ENCODE measurements at places on chromosomes 16 and 17.
A peak's percentile ranks its signal among the peaks of the same experiment; 100 is the strongest.

DNA sequence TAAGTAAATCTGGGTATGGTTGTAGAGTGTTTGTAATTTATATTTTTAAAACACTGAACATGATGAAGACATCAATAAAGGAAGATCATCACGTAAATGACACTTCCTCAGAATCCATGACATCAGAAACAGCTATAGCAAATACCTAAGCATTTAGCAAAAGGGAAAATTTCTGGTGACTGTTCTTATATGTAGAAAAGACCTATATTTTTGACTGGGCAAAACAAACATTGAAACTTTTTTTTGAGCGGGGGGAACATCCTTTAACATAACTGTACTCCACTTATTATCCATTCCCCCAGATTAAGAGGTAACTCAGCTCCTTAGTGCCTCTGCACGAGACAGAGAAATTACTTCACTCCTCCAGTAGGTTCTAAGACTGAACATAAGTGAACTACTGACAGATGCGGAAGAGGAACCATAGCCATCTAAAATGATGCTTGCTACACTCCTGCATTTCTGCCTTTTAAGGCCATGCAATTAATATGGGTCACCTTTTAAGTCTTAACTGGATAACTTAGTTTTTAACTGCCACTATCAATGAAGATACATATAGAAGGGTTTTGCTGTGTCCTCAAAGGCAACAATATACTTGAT lies 9.4 kb downstream of the CRYBA1 start:
- DNase-seq, result no peak

GRCh38 chr17:71926746-71927398 lies 193.9 kb upstream of the SOX9 start:
- no peak for DNase-seq

DNA sequence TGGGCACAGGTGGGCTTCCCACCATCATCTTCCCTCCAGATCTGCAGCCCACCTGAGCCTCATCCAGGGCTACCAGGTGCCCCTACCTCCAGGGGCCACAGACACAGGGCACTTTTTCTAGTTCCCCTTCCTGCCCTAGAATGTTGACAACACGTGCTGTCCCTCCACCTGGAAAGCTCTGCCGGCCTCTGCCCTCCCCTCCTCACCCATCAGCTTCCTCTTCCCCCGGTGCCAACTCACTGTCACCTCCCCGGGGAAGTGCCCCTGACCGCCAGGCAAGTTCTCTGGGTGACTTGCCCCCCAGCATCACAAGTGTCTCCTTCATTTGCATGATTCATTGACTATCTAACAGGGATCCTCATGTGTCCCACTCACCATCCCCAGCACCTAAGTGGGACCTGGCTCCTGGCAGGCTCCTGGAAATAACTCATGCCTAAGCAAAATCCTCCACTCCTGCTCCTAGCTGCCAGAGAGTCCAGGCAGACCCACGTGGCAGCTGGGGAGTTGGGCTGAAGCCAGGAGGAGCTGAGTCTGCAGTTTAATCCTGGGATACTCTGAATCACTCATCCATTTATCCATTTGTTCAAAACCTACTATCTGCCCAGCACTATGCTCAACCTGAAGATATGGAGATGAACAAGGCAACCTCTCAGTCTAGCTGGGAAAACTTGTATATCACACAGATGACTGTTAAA lies 304.4 kb downstream of the FOXL1 start:
- peak; percentile 76 for DNase-seq

DNA sequence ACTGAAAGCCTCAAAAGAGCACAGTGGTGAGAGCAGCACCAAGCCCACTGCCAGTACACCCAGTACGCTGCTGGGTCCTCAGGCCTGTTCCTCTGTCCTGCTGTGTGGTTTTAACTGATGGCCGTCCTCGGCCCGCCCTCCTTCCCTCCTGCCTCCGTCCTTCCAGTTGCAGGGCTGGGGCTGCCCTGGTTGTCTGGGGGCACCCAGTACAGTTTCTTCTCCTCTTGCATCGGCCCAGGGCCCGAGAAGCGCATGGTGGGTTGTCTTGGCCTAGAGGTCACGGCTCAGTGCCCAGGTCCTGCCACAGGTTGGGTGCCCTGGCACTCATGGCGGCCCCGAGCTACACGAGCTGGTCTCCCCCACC lies 70.8 kb upstream of the KCTD5 start:
- no peak for DNase-seq

GRCh38 chr16:89266521-89267134 lies 49.1 kb downstream of the ZNF778 start:
- no peak for DNase-seq

GRCh38 chr17:40307001-40307730 lies 1.8 kb upstream of the RARA start:
- DNase-seq, result peak; percentile 52

DNA sequence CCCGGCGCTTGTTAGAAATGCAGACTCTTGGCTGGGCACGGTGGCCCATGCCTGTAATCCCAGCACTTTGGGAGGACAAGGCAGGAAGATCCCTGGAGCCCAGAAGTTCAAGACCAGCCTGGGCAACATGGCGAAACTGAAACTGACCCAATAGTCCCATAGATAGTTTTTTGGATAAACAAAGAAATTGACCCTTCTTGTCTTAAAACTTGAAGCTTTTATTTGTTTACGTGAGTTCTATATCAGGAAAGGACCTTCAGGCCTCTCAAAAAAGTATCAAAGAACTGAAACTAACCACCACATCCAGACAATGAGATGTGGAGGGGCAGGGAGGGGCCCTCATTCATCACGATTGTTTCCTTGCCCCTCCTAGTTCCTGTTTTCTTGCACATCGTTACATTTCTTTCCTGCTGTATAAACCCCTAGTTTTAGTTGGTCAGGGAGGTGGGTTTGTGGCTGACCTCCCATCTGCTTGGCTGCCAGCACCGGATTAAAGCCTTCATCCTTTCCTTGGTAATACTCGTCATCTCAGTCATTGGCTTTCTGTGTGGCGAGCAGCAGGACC lies 29.9 kb upstream of the PRM1 start:
- no peak for DNase-seq

DNA sequence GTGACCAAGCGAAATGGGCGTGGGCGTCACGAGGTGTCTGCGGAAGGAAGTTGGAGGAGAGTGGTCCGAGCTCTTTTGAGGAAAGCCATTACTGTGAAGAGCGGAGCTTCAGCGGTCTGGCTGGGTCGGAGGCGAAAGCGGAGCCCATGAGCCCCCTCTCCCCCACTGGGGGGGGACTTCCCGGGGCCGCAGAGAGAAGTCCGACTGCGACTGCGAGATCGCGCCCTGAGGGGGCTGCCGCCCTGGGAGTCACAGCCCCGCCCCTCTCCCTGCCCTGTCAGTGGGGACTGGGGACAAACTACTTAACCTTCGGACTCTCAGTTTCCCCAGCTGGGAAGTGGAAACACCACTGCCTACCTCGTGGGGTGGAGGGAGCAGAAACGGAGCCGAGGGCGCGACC lies 20.0 kb upstream of the ARL4D start:
- no peak for DNase-seq

GRCh38 chr17:35373534-35373983 lies at the start of gene SLFN11:
Gene SLFN11 (minus strand): TSS chr17:35373621. CDS start chr17:35363807, 9,814 bp downstream.
- DNase-seq, result peak; percentile 83

- no peak for DNase-seq
Measured at GRCh38 chr16:68296291-68296690, 14.5 kb downstream of the SLC7A6OS start.

DNA sequence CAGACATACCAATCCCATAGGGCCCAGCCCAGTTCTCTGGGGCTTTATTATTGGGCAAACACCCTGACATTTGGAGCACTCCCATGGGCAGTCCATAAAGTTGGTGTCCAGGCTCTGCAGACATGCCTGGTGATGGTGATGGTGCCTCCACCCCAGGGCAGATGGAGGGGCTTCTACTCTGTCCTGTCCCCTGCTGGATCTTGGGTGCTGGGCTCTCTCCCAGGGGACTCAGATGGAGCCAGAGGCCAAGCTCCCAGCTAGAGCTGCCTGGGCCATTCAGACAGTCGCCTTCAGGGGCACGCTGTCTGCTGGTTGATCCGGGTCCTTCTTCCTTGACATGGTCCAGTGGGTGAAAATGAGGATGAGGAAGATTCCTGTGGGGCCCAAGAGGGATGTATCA lies 10.6 kb downstream of the CDH16 start:
- DNase-seq, result no peak

- no peak for DNase-seq
Measured at GRCh38 chr16:82584553-82585152, 42.1 kb upstream of the CDH13 start.

DNA sequence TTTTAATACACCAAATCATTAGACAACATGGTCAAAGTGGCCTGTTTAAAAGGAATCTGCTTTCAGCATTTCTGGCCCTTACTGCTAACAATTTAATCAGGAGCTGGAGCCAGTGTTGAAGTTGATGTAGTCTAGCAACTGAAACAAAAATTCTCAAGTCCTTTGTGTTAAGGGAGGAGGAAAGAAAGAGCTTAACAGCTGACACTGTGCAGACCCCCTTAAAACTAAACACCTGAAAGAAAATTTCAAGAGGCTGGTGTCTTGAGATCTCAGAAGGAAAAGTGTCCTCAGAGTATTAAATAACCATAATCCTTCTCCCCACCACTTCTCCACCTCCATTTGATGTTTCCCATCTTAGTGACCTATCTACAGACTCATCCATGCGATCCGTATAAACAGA lies 232.1 kb downstream of the FTO start:
- no peak for DNase-seq

- DNase-seq, result no peak
Measured at GRCh38 chr17:21370430-21370829, 5.7 kb upstream of the KCNJ12 start.

DNA sequence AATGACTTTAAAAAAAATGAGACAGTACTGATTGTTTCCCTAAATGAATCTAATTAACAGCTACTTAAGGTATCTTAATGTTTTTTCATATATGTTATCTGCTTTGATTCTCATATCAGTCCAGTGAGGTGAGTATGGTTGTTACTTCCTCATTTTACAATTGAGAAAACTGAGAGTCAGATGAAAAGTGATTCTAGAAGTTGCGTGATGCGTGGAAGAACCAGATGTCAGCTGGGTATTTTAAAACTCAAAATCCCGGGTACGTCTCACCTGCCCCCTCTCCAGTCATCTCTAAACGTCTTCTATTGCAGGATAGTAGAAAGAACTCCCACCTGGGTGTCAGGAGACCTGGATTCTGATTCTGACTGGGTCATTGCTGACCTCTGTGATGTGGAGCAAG lies 89.2 kb downstream of the MAP2K6 start:
- no peak for DNase-seq

DNA sequence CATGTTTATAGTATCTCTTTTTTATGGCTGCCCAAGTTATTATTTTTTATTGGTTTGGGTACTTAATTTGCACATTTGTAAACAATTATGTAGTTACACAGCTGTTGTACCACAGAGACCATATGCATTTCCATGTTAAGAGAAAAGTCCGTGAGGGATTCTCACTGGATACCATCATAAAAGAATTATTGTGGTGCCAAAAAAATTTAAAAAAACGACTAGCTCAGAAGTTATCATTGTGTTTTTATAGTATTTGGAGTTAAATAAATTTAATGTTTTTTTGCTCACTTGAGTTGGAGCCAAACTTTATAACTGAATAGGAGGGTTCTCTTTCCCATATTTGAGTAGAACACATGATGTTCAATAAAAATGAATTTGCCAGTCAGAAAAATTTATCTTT lies 618.7 kb downstream of the WWOX start:
- no peak for DNase-seq

DNA sequence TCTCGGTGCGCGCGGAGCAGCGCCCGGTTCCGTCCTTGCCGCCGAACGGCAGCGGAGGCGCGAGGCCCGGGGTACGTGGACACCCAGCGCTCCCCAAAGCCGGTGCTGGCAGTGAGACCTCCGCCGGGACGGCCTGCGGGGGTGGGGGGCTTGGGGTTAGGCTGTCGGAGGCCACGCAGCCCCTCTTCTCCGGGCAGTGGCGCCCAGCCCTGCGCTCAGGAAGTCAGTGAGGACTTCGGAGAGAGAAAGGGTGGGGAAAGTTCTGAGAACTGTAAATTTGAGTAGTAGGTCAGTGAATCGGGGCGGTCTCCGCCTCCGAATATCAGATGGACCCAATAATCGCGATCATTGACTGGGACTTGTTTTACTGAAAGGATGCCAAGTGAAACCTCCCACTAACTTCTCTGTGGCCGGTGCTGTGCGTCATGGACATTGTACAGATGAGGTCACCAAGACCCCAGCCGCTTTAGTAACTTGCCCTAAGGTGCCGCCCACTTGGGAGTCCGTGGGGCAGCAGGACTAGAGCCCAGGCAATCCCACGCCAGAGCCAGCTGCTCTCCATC lies 468 bp downstream of the IL4R start:
- peak; percentile 51 for DNase-seq

GRCh38 chr16:11161974-11162373 lies 94.0 kb downstream of the SOCS1 start:
- no peak for DNase-seq

GRCh38 chr16:35598696-35599332 lies 2139.4 kb downstream of the TP53TG3F start:
- DNase-seq, result no peak

- DNase-seq, result no peak
Measured at GRCh38 chr17:28675980-28676379, 14.0 kb downstream of the SUPT6H start.

GRCh38 chr17:39223907-39224777 lies 1.6 kb downstream of the STAC2 start:
- DNase-seq, result no peak

GRCh38 chr16:67256701-67257230 lies 8.0 kb downstream of the SLC9A5 start:
- DNase-seq, result no peak

GRCh38 chr17:42421507-42422338 lies 1.3 kb downstream of the CAVIN1 start:
- DNase-seq, result peak; percentile 84

- DNase-seq, result peak; percentile 47
Measured at GRCh38 chr17:47291242-47291873, 32.4 kb upstream of the EFCAB13 start.

GRCh38 chr16:1378804-1379303 lies 27.1 kb downstream of the GNPTG start:
- peak; percentile 56 for DNase-seq

GRCh38 chr16:82396509-82396908 lies 226.5 kb upstream of the MPHOSPH6 start:
- no peak for DNase-seq

- no peak for DNase-seq
Measured at GRCh38 chr16:89349947-89350633, 132.6 kb downstream of the ZNF778 start.

GRCh38 chr17:81179220-81179619 lies 13.2 kb upstream of the AATK start:
- DNase-seq, result no peak

DNA sequence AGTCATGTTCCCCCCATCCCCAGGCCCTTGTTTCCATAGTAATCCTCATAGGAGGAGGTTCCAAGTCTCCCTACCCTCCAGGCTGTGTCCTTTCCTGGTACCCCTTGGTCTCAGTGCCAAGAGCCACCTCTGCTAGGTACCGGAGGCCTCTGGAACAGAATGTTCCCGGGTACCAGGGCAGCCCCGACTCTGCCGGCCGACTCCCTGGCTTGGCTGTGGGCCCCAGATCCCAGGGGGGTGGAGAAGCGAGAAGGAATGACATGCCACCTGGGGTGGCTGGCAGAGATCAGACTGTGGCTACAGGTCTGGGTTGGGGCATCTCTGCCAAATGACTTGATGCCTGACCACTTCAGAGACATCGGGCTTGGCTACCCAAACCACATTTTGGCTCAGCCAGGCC lies 3.6 kb downstream of the STAC2 start:
- no peak for DNase-seq

All from NCI-H226 (cell line).